Neural crest cell (in vitro differentiated cells): ENCODE measurements at places on chromosomes 6 and 20. TPM values are rescaled to one million over a fixed set of nuclear protein-coding genes. Genes with fewer than 3 reads are reported as not detected.

- no peaks in the 10 kb centered on the region for H3K36me3 ChIP-seq
These were observed 4.5 kb upstream of the SYS1 start for GRCh38 chr20:45358282-45359068.

- no peaks in the 10 kb centered on the region for H3K36me3 ChIP-seq
- peaks cover 7% of the 10 kb centered on the region for H3K4me1 ChIP-seq
- no peaks in the 10 kb centered on the region for H3K27me3 ChIP-seq
- no peak overlapping the region for H3K4me3 ChIP-seq
- DNase-seq = no peak
These were observed 568.4 kb downstream of the NKAIN2 start for GRCh38 chr6:124371974-124372475.

DNA sequence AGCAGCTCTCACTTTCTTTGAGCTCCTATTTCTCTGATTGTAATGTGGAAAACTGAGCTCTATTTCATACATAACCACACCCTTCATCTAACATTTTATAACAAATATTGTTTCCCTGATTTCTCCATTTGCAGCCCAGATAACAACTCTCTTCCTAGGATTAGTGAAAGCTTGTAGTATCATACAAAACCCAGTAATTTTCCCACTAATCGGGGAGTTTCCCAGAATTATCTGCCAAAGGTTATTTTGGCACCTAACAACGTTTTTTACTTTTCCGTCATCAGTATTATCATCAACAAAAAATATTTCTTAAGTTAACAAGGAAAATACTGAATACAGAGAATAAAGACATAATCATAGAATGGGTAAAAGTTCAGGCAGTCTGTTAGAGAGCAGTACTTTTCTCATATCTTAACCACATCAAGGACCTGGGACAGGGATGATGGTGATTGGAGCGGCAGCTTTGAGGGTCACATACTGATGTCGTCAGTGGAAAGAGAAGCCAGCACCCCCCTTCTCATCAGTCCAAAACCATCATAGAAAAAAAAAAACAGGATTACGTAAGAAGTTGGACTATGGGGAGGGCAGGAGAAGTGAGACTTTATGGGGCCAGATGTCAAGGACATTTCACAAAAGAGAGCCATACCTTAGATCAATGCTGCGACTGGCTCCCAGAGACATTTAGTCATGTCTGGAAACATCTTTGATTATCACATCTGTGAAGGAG, 166.1 kb upstream of the TNFAIP3 start:
- H3K36me3 ChIP-seq = no peaks in the 10 kb centered on the region
- DNase-seq = no peak
- H3K27me3 ChIP-seq = no peaks in the 10 kb centered on the region
- peaks cover 21% of the 10 kb centered on the region for H3K4me1 ChIP-seq
- H3K4me3 ChIP-seq = no peak overlapping the region

GRCh38 chr6:12064131-12064530, 52.0 kb downstream of the HIVEP1 start:
- no peak overlapping the region for H3K4me3 ChIP-seq
- no peak overlapping the region for H3K27ac ChIP-seq

GRCh38 chr6:143759666-143760065, 81.9 kb downstream of the PHACTR2 start:
- no peaks in the 10 kb centered on the region for H3K27me3 ChIP-seq
- H3K36me3 ChIP-seq = peaks cover 3% of the 10 kb centered on the region
- peak overlapping the region; percentile 75 for H3K27ac ChIP-seq
- DNase-seq = no peak
- peaks cover 19% of the 10 kb centered on the region for H3K4me1 ChIP-seq
- H3K4me3 ChIP-seq = no peak overlapping the region

GRCh38 chr6:156701966-156702365, 75.2 kb upstream of the ARID1B start:
- no peak for DNase-seq
- no peak overlapping the region for H3K4me3 ChIP-seq
- H3K27me3 ChIP-seq = no peaks in the 10 kb centered on the region
- H3K36me3 ChIP-seq = no peaks in the 10 kb centered on the region
- H3K4me1 ChIP-seq = peaks cover 13% of the 10 kb centered on the region

DNA sequence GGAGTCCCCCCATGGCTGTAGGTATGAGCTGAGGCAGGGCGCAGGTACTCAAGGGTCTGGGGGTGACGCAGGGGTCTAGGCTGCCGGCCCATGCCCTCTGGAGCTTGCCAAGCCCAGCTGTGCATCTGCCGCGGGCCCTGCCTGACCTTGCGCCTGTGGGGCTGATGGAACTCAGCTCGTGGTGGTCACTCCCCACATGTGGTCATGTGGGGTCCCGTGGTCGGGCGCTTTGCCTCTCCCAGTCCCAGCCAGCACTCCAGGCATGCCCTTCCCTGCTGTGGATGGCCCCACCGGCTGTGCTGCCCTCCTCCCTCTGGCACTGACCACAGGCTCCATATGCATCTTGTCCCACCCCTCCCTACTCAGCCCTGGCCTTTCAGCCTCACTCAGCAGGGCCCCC, 57.3 kb downstream of the RPP40 start:
- H3K4me1 ChIP-seq = peaks cover 30% of the 10 kb centered on the region
- H3K36me3 ChIP-seq = peaks cover 18% of the 10 kb centered on the region
- no peaks in the 10 kb centered on the region for H3K27me3 ChIP-seq
- DNase-seq = no peak
- no peak overlapping the region for H3K4me3 ChIP-seq

DNA sequence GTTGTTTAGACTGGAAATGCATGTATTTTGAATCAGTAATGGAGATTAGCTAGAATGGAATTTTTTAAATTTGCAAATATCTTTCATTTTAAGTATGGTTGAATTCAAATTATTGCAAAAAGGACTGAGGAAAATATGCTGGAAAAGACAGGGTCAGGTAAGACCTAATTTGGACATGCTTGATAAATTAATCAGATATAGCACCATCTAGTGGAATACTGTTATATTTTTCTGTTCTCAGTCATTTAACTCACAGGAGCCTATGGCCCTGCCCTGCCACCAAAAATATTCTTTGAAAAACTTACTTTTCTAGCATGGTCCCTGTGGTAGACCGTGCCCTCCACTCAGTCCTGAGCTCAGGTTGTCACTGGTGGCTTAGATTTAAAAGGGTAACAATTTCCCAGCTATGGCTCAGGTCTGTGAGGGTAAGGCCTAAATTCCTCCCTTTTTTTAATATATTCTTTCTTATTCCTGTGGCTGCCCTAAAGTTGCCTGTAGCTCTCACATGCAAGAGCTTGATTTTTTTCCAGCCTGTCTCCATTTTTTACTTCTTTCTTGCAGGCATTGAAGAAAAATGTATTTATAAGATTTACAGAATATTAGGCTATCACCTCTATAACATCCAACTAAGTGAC, 25.3 kb upstream of the KIAA1586 start:
- H3K27ac ChIP-seq = no peak overlapping the region
- no peak overlapping the region for H3K4me3 ChIP-seq
- DNase-seq = no peak
- no peaks in the 10 kb centered on the region for H3K27me3 ChIP-seq

DNA sequence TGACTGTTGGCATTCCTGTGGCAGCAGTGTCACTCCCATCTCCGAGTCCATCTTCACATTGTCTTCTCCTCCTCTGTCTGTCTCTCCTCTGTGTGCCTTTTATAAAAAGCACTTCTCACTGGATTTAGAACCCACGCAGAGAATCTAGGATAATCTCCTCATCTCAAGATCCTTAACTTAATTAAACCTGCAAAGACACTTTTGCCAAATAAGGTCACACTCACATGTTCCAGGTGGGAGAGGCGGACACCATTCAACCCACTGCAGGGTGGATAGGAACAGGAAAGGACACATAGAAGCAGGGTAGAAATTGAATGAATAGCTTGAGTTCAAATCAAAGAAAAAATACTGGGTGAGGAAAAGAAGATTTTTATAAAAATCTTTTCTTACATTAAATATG, 292.5 kb downstream of the PHACTR1 start:
- DNase-seq = no peak
- peaks cover 22% of the 10 kb centered on the region for H3K4me1 ChIP-seq

The KIF25 gene
- total RNA-seq = 0.72 and 1.0 TPM in 2 replicates

The EMILIN3 gene
- 6.9 and 7.5 TPM in 2 replicates for total RNA-seq
